ENCODE measurements at places on chromosomes 3 and 15. TPM values are rescaled to one million over a fixed set of nuclear protein-coding genes. Genes with fewer than 3 reads are reported as not detected.

- no peaks in the 10 kb centered on the region for H3K27me3 ChIP-seq
- no peak overlapping the region for H3K4me3 ChIP-seq
- H3K4me1 ChIP-seq, result peaks cover 21% of the 10 kb centered on the region
- no peak for DNase-seq
Measured at GRCh38 chr3:52721730-52722008, 15.8 kb downstream of the SPCS1 start.

DNA sequence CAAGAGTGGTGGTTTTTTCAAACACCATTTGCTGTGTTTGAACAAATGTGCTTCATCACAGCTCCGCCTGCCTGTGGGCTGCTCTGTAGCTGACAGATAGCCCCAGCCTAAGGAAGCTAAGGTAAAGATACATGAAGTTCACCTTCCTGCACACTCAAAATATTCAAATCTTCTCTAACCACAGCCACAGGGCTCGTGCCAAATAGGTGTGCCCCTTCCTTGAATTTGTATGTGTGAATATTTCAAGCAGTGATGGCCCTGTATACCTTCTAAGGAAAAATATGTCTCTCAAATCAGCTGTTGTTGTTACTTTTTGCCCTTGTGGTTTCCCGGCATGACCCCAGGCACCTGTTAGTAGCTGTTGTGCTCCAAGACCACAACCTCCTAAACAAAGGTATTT lies 92.8 kb downstream of the CCNL1 start:
- no peak overlapping the region for H3K4me3 ChIP-seq
- H3K4me1 ChIP-seq, result peaks cover 34% of the 10 kb centered on the region
- no peaks in the 10 kb centered on the region for H3K36me3 ChIP-seq
- H3K27ac ChIP-seq, result no peak overlapping the region
- DNase-seq, result peak; percentile 65

- no peak overlapping the region for H3K4me3 ChIP-seq
- H3K27me3 ChIP-seq, result no peaks in the 10 kb centered on the region
- no peak for DNase-seq
Measured at GRCh38 chr3:156643729-156644389, 30.5 kb upstream of the TIPARP start.

DNA sequence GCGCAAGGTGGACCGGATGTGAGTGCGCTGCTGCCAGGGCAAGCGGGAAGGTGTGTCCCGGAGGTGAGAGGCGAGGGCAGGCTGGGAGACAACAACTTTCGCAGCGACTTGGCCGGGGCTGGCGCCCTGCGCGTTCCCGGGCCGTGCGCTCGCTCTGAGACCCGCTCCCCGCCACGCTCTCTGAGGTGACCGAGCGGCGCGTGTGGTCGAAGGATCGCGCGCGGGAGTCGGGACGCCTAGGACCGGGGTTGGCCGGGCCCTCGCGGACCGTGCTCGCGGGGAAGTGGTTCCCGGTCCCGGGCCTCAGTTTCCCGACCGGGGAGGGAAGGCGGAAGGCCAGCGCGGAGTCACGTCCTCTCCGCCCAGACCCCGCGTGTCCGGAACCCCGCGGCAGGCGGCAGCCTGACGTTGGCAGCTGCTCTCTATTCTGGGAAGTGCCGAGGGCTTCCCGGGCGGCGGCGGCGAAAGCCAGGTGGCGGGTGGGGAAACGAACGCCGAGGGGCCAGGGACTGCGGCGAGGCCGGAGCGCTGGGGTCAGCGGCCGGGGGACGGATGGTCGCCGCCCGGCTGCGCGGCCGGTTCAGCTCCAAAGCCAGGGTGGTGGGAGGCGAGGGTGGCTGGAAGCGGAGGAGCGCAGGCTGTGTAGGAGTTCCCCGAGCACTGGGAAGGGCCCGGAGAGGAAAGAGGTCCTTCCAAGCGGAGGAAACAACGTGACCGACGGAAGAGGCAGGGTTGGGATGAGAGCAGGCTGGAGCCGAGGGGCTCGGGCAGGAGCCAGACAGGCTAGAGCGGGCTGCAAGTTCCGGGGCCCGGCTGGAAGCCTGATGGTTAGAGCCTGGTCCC lies 1.0 kb upstream of the IGF2BP2 start:
- DNase-seq, result no peak
- H3K4me1 ChIP-seq, result peaks cover 27% of the 10 kb centered on the region
- peak overlapping the region; percentile 47 for H3K4me3 ChIP-seq

DNA sequence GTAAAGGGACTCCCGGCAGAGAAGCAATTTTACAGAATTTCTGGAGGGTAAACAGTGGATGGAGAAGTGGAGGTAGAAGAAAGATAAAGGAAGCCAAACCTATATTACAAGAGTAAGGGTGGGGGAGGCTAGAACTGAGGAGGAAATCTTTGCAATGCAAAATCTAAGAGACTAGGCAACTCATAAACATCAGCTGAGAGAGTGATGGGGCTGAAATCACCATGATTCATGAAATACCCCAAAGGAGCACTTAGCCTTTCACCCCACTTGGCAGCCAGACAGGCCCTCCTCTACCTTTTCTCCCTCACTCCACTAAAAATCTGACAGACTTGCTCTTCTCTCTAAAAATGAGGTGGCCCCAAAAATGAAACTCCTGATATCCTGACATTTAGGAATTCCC lies 19.5 kb upstream of the ZBTB38 start:
- no peaks in the 10 kb centered on the region for H3K4me1 ChIP-seq
- H3K36me3 ChIP-seq, result no peaks in the 10 kb centered on the region
- DNase-seq, result no peak
- no peak overlapping the region for H3K4me3 ChIP-seq

- peaks cover 74% of the 10 kb centered on the region for H3K4me1 ChIP-seq
- DNase-seq, result no peak
- no peaks in the 10 kb centered on the region for H3K27me3 ChIP-seq
- peaks cover under 1% of the 10 kb centered on the region for H3K36me3 ChIP-seq
- peak overlapping the region; percentile 73 for H3K27ac ChIP-seq
Measured at GRCh38 chr3:52281981-52282801, 3.7 kb upstream of the WDR82 start.

GRCh38 chr3:149934524-149934923 lies 36.2 kb downstream of the PFN2 start:
- H3K36me3 ChIP-seq, result peaks cover 16% of the 10 kb centered on the region
- peaks cover 5% of the 10 kb centered on the region for H3K4me1 ChIP-seq
- H3K27ac ChIP-seq, result no peak overlapping the region

DNA sequence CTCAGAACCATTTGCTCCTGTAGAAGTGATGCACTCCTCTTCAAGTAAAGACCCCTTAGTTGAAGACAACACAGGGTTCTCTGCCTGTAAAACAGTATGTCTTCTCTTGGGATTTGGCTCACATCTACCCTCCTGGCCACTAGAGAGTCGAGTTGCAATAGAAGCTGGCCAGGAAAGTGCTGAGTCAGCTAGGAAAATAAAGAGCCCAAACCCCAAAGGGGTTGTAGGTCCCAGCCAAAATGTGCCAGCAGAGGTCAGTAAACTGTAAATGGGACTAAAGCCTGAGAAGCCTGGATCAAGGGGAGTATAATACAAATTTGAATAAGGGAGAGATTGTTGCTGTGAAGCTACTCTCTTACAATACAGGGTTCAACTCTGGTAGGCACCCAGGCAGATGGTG lies 37.2 kb upstream of the THBS1 start:
- no peak overlapping the region for H3K4me3 ChIP-seq
- no peaks in the 10 kb centered on the region for H3K4me1 ChIP-seq
- no peak overlapping the region for H3K27ac ChIP-seq
- H3K27me3 ChIP-seq, result no peaks in the 10 kb centered on the region
- DNase-seq, result no peak

DNA sequence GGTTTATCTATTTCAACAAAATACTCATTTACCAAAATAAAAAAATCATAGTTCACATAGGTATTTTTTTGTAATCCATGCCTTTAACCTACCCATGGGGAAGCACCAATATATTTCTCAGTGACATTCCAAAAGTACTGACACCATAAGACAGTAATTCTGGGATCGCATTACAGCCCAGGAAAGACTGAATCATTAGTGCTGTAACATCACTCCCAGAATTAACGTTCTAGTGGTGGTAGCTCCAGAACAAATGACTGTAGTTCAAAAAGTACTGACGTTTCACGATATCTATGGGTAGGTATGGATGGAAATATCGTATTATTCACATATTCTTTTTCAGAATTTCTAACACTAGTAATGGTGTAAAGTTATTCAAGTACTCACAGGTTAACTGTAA lies 54.3 kb upstream of the NEK10 start:
- H3K4me3 ChIP-seq, result no peak overlapping the region
- no peaks in the 10 kb centered on the region for H3K4me1 ChIP-seq
- DNase-seq, result no peak
- H3K36me3 ChIP-seq, result peaks cover 52% of the 10 kb centered on the region
- H3K27ac ChIP-seq, result no peak overlapping the region

GRCh38 chr15:62875626-62876021 lies 166.9 kb upstream of the TPM1 start:
- H3K27me3 ChIP-seq, result peaks cover 2% of the 10 kb centered on the region
- H3K27ac ChIP-seq, result no peak overlapping the region
- H3K36me3 ChIP-seq, result no peaks in the 10 kb centered on the region

DNA sequence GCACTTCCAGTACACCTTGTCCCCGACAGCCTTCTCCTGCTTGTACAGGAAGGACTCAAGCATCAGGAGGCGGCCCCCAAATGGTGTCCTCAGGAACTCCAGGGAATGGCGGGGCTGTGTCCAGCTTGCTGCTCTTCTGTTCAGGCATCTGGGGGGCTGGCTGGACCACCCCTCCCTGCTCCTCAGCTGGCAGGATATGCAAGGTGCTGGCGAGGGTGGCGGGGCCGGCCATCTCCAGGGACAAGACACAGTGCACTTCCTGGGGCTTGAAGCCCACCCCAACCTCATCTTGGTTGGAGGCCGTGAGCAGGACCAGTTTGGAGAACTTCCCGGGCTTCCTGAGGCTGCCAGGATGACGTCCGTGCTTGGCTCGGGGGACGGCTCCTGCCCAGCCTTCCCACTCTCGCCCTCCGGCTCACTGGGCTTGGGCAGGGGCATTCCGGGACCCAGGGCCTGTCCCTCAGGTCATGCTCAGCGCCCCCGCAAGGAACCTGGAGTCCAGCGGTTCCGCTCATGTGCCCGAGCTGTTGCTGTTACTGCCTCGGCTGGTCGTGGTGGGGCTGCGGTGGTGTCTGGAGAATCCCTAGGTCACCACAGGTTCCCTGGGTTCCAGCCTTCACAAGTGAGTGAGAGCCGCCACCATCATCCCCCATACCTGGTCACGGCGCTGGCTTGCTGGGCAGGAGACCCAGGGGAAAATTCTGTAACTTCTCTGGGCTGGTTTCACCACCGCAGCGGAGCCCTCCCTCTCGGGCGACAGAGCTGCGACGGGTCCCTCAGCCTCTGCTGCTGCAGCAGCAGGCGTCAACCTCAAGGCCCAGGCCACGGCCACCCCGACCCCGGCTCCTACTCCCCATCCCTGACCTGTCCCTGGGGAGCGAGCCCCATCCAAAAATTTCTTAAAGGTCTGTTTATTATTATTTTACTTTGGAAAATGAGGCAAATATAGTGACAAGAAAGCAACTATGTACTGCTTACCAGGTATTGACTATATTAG lies 82.8 kb upstream of the FXR1 start:
- no peaks in the 10 kb centered on the region for H3K36me3 ChIP-seq
- no peak overlapping the region for H3K27ac ChIP-seq
- H3K27me3 ChIP-seq, result no peaks in the 10 kb centered on the region
- DNase-seq, result no peak

- no peak overlapping the region for H3K27ac ChIP-seq
- H3K4me3 ChIP-seq, result no peak overlapping the region
- no peaks in the 10 kb centered on the region for H3K4me1 ChIP-seq
- no peak for DNase-seq
- H3K36me3 ChIP-seq, result no peaks in the 10 kb centered on the region
Measured at GRCh38 chr3:178772746-178773145, 236.5 kb downstream of the KCNMB2 start.

DNA sequence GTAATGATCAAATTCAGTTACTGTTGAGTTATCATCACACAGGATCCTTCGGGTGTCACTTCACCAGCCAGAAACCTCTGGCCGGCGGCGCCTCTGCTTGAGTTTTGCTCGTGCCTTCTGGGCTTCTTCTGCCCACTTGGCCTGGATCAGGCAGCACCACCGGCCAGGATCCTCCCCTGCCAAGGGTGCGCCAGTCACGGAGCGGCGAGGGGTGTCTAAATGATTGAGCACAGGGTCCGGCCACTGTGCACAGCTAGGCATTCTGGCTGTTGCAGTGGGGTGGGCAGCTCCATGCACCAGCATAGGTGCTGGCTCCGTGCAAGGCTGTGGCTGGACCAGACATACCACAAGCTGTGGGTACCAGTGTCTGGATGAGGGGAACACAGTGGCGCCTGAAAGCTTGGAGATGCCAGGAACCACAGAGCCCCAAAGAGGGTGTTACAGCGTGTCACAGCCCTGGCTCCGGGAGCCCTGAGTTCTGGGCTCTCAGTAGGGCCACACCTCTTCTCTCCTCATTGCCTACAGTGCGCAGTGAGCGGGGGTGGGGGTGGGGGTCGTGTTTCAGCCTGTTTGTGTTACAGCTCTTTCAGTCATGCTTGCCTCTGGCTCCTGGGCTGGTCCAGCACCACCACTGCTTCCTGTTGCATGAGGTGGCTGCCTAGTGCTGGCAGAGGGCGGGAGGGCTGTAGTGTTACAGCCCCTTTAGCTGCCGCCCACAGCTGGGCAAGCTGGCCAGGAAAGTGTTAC lies 169.4 kb downstream of the FNDC3B start:
- H3K36me3 ChIP-seq, result no peaks in the 10 kb centered on the region
- DNase-seq, result no peak
- H3K27me3 ChIP-seq, result no peaks in the 10 kb centered on the region
- H3K4me1 ChIP-seq, result no peaks in the 10 kb centered on the region
- no peak overlapping the region for H3K4me3 ChIP-seq
- H3K27ac ChIP-seq, result no peak overlapping the region

DNA sequence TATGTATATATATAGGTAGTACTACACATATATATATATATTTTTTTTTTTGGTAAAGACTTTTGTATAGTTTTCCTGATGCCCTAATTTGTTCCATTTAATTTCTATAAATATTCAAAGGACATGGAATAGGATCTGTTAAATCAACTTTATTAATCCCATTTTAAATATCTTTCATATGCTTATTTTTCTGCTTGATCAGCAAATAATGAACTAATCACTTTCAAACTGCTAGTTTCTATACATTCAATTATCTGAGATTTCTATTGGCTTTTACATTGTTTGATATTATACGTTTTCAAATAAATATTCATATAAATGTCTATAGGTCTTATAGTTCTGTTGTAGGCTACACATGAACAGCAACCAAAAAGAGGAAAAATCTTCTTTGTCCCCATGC lies 21.7 kb downstream of the ZXDC start:
- no peak overlapping the region for H3K4me3 ChIP-seq
- H3K36me3 ChIP-seq, result peaks cover 81% of the 10 kb centered on the region
- DNase-seq, result no peak
- peaks cover 2% of the 10 kb centered on the region for H3K4me1 ChIP-seq

DNA sequence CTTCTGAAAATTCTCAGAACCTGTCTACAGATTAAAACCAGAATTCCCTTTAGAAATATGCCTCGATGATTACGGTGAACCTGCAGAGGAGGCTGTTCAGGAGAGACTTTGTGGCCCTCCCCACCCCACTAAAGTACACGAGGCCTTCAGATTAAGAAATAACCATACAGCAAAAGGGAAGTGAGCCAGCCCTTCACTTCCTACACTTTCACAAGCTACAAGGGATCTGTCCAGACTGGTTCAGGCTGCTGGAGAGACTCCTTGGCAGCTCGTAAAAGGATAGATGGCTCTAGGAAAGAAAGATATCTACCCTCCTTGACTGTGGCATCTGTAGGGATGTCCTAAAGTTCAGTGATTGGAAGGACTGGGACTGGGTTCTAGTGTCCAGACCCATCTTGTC lies 102.6 kb downstream of the ALDH1A2 start:
- H3K4me3 ChIP-seq, result no peak overlapping the region
- no peaks in the 10 kb centered on the region for H3K4me1 ChIP-seq
- H3K27ac ChIP-seq, result no peak overlapping the region
- H3K27me3 ChIP-seq, result peaks cover 11% of the 10 kb centered on the region

IQCF5 gene
- not detected for total RNA-seq

ELP6 gene
- total RNA-seq, result 12.3 TPM

OR5H15 gene
- total RNA-seq, result not detected

UBA7 gene
- 208 TPM for total RNA-seq
